ENCODE measurements at places on chromosomes 12 and 14.

GRCh38 chr12:47591361-47591791 lies 114.5 kb downstream of the RPAP3 start:
- no peak for DNase-seq

DNA sequence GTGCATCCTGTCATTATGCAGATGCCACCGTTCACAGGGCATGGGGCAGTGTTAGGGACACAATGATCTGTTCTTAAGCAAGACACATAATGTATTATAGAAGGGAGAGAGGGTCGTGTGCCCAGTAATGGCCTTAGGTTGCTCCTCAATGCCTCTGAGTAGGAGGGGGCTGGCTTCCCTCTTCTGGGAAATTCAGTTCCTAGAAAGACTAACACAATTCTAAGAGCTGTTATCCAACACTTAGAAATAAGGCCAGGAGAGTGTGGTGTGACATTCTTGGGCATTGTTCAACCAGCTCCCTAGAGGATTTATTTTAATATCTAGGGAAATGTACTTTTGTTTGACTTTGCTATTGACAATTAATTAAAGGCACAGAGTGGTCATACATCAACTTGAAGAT lies 118.5 kb downstream of the ADCK1 start:
- no peak for DNase-seq

GRCh38 chr14:67464377-67464776 lies 24.1 kb downstream of the TMEM229B start:
- DNase-seq = no peak

DNA sequence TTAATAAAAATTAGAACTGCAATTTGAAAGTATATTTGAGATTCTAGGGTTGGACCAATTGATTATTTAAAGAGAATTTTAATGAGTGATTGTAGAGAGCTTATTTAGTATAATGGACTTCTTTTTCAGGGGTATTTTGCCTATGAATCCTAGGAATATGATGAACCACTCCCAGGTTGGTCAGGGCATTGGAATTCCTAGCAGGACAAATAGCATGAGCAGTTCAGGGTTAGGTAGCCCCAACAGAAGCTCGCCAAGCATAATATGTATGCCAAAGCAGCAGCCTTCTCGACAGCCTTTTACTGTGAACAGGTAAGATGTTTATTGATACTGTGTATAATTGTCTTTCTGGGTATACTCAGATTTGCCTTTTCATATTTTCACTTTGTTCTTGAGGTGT lies 35.9 kb upstream of the KCNMB4 start:
- no peak for DNase-seq

DNA sequence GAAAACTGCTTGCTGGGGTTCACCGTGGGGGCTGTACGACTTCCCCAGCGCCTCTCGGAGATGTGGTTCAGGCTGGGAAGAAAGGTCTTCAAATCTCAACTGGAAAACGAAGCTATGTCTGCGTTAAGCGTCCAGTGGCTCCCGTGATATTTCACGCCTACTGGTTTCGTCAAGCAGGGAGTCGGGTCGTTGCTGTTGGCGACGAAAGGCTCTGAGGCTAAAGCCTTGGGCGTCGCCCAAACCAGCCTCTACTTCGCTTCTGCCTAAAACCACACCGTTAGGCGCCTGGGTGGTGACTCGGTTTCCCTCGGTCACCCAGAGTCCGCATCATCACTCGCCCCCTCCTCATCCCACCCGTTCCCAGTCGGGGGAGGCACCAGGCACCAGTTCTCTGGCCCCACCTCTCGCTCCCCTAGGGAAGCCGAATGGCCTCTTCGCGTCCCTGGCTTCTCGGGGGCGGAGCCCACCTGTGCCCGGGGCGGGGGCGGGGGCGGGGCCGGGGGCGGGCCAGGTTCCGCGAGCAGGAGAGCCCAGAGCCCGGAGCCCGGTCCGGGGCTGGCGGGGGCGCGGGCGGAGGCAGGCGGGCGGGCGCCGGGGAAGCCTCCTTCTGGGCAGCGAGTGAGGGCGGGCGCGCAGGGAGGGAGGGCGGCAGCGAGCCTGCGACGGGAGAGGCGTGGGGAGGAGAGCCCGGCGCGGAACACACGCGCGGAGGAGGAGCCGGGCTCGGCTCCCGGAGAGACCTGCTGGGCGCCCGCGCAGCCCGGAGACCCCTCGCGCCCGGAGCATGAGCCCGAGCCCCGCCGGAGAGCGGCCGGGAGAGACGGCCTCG lies at the start of gene B4GALNT3:
TSS of gene B4GALNT3 (plus strand) at position 510 of the 829 bp plus-strand sequence. CDS start 438 bp downstream, outside the sequence.
- peak; percentile 94 for DNase-seq

GRCh38 chr12:38149395-38150073 lies 167.0 kb upstream of the ALG10B start:
- DNase-seq = peak; percentile 55

DNA sequence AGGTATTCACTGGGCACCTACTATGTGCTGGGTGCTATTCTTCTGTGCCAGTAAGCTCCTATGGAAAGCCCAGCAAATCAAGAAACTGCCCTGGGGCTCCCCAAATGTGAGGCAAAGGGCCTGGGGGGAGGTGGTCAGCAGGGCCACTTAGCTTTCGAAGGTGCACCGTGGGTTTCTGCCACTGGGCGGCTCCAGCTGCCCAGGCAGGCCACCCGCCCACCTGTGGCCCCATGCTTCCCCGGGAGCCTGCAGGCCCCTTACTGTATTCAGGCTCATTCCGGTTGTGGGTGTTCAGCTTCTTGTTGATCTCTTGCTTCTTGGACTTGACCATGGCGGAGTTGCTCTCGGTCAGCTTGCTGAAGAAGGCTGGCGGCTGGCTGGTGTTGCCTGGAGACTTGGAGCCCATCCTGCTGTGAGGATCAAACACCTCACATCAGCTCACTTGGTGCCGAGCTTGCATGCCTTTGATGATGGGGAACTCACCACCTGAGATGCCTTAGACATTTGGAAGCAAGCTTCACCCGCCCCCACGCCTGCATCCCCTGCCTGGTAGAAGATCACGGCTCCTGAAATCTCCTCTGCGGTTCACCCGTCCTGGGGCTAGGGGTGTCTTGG lies 37.3 kb downstream of the RFLNA start:
- DNase-seq = peak; percentile 34

DNA sequence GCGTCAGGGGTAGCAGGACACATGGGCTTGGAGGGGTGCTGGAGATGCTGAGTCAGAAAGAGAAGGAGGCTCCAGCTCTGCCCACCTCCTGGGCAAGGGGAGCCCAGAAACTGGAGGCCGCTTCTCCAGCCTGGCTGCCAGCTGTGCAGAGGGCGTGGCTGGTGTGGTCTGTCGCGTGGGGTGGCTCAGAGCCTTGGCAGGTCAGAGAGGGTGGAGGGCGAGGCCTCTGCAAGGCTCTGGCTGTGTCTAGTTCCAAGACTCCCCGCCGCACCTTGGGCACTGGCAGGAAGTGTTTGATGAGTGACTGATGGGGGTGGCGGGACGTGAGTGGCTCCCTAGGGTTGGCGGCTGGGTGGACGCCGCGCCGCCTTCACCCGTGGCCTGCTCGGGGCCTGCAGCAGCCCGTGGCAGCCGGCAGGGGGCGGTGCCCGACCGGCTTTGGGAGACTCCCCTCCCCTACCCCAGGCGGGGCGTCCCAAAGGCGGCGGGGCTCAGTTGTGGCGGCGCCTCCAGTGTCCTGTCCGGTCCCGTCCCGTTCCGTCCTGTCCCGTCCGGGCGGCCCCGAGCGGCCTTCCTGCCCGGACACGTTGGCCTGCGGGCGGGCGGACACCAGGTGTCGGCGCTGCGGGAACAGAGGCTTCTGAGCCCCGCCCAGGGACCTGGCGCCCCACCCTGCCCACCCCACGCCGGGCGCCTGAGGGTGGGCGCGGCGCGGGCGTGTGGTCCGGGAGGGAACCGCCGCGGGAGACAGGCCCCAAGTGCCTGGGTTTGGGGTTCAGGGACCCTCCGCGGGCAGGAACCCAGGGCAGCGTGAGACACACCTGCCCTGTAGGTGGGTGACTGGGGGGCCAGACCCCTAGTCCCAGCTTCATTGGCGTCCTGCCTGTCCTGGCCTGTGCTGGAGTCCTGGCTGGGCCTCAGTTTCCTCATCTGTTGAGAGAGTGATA lies 39.7 kb downstream of the KRT80 start:
- peak; percentile 90 for DNase-seq

- DNase-seq = no peak
Observed at GRCh38 chr12:96143827-96144565, 50.2 kb upstream of the ELK3 start.

- DNase-seq = peak; percentile 31
Observed at GRCh38 chr14:105161964-105162668, 6.5 kb downstream of the JAG2 start.

DNA sequence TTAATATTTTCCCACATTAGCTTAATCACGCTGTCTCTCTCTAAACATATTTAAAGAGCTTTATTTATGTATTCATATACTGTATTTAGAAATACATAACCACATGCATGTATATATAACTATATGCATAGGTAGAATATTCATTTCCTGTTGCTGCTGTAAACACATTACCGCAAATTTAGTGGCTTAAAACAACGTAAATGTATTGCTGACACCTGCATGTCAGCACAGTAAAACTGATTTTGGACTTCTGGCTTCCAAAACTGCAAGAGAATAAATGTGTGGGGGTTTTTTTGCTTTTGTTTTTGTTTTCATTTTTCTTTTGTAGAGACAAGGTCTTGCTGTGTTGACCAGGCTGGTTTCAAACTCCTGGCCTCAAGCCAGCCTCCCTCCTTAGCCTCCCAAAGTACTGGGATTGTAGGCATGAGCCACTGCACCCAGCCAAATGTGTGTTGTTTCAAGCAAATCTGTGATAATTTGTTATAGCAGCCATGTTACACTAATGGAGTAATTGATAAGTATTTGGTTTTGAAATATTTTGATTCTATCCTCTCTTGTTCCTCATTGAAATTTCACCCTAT lies 61.9 kb upstream of the CMKLR1 start:
- no peak for DNase-seq

DNA sequence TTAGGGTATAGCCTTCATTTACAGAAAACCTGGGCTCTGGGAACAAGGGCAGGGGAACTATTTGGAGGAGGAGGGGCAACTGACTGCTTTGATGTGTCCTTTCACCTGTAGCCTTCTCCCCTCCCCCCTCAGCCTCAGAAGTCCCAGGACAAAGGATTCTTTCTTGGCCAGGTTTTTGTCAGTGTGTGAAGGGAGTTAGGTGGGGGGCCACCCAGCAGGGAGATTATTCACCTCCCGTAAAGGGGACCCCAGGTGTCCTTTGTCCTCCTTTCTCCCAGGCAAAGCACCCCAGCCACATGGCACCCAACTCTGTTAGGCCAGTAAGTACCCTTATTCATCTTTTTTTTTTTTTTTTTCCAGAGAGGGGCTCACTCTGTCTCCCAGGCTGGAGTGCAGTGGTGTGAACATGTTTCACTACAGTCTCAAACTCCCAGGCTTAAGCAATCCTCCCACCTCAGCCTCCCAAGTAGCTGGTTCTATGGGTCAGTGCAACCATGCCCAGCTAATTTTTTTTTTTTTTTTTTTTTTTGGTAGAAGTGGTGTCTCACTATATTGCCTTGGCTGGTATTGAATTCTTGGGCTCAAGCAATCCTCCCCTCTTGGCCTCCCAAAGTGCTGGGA lies 723 bp upstream of the NFE2 start:
- no peak for DNase-seq

Measured in DMS53 (cell line).